ENCODE measurements at places on chromosomes 3 and 15.

DNA sequence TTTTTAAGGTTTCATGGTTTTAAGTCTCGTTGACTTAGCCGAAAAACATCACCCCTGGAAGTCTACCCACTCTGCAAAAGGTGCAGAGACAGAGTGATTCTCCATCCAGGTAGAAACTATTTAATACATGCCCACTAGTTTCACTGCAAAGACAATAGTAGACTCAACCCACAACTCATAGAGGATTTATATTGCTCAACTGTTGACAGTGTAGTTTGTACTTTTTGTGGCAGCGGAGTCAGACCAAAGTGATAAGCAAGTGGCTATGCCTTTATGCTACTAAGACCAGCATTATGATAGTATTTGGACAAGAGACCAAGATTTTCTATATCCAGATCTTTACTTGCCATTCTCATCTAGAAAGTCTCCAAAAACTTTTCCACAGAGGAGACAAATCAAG is 98.8 kb upstream of the ZBTB20 start:
- DNase-seq, result no peak

DNA sequence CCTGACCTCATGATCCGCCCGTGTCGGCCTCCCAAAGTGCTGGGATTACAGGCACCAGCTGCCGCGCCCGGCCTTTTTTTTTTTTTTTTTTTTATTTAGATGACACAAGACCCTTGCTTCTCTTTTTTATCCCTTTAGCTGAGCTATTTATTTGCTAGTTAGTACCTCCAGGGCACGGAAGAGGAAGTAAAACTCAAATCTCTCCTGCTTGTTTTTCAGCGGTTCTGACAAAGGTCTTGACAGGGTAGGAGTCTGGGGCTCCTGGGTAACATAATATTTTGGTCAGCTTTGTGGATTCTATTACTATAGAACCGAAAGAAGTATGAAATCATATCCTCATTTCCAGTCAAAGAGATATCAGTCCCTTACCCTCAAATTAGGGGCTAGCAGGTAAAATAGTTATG is 44.0 kb upstream of the ETV5 start:
- no peak for DNase-seq

GRCh38 chr3:29497282-29497681 is 216.4 kb downstream of the RBMS3 start:
- no peak for DNase-seq

- DNase-seq, result no peak
Measured at GRCh38 chr3:128879991-128880390, 571 bp downstream of the ACAD9 start.

DNA sequence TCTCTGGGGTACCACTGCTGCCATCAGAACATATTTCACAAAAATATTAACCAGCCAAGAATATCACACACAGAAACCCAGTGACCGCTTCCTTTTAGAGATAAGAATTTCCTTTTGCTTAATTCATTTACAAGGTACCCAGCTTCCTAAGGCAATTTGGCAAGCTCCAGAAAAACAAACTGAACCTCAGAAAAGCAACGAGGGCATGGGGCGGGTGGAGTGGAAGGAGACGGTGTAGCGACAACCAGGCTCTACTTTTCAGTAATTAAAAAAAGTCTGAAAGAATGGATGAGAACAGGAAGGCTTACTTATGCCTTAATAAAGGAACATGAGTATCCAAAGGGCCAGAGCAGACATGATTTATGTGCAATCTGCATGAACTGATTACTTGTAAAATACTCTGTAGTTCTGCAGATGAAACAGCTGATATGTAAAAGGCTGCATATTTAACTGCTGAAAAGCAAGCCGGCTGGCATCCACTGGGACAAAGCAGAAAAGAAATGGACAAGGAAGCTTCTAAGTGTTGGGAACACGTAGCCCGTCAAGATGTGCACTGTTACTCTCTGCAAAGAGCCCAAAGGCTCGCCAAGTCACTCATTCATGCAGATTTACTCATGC is 18.6 kb downstream of the RFTN1 start:
- DNase-seq, result no peak

DNA sequence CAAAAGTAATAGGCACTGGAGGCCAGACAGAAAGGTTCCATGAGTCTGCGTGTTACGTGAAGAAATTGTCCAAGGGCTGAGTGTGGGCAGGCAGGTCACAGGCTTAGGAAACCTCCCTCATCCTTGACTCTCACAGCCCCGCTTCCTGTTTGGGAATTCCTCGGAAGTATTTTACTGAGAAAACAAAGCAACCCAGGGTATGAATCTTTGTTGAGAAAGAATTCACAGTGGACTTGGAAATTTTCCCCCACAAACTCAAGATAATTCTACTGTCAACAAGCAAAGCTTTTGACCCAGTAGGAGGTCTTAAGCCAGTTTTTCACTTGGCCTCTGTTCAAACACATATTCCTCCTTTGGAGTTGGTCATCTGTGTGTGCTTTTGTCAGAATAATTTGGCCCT is 377.1 kb upstream of the TPM1 start:
- DNase-seq, result no peak

DNA sequence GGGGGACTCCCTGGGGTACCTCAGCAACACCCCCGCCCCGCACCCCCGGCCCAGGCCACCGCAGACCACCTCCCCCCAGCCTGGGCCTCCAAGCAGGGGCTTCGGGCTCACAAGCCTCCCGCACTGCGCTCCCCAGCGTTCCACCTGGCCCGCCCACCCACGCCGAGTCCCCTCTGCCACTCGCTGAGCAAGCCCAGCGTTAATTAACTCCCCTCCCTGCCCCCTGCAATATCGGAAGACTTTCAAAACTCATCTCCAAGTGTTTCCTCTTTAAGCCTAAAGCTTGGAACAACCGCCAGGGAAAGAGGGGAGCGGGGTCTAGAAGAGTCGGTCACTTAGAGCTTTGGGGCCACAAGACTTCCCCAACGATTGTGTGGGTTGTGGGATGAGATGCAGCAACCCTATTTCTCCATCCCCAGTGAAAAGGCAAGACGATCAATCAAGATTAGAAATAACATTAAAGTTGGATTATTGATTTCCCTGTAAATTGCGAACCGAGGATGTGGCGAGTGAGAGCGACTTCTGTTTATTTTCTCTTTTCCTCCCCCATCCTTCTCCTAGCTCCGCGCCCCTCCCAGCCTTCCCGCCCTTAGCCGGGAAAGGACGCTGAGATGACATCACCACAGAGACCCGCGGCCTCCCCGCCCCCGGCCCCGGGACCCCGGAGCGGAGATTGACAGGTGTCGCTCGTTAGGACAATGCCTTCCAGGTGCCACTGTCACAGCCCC is 30.2 kb downstream of the NR2F2 start:
- DNase-seq, result no peak

DNA sequence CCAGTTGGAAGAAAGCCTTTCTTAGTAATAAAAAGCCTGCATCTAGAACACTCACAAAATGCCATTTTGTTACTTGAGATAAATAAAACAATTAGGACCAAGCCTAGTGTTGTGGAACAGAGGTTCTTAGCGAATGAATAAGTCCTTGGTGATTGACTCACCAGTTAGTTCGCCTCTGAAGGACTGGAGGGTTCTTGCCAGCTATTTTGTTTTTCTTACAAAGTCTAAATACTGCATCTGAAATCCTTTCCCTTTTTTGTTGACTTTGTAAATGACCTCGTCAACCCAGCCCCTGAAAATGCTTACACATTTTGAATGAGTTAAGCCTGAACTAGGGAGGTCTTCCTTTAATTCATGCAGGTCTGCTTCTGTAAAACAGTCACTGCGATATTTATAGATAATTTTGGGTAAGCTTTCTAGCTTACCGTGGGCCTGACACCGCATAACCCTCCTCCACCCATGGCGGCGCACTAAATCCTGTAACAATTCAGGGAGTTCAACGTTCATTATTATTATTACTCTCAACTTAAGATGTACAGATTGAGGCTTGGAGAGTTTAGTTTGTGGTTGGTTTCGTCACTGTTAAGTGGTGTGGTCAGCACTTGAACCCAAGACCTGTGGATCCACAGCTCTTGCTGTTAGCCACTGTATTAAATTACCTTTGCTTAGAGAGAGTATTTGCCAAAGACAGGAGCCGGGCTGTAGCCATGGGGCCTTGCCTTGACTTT is 45.0 kb upstream of the SACM1L start:
- DNase-seq, result no peak

- DNase-seq, result no peak
Measured at GRCh38 chr15:60763688-60764087, 284.7 kb upstream of the ICE2 start.

DNA sequence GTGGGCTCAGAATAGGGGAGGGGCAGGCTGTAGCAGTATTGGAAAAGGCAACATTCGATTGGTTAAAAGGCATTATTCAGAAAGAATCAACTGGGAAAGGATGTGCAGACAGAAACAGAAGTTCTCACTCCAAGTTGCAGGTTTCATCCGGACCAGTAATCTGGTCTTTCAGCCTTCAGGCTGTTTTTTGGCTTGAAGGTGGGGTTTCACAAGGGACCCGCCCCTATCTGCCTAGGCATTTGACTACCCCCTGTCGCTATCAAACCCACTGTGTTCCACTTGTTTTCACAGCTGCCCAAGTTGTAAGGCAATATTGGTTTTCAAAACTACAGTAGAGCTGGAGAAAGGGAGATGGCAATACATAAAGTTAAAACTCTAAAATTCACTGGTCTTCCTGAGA is 96.9 kb downstream of the VPS8 start:
- DNase-seq, result no peak

GRCh38 chr15:76555247-76555646 is 218.7 kb downstream of the ISL2 start:
- DNase-seq, result no peak

DNA sequence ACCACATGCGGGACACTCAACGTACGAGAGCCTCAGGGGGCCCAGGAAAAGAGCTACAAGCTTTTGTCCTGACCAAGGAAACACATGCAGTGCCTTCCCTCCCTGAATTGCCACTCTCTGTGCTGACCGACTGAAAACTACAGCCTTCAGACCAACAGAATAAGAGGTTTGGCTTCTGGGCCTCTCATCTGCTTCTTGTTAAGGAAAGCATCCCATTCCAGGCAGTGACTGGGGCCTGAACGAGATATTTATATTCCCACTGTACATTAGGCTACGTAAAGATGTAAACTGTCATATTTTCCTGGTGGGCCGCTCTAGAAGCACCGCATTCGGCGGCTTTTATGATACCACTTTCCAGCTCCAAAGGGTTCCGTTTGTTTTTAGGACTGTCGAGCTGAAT is 208.9 kb upstream of the TPM1 start:
- DNase-seq, result no peak
